ENCODE measurements at places on chromosomes 5 and 9.

DNA sequence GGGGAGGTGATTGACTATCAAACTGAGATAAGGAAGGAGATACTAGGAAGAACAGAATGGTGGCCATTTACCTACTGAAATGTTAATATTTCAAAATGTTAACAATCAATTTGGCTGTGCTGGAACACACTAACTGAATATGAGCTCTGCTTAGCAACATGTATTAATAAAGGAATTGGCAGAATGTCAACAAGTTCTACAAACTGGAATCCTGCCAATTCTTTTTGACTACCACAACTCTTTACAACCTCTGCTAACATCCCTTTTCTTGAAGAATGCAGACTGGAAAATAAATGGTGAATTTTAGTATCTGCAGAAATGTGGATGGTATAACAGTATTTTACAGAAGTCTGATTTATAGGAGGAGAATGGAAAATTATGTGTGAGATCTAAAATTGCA, 446.4 kb downstream of the ISL1 start:
- no peak for DNase-seq

- DNase-seq, result no peak
These were observed 179.7 kb downstream of the HSD17B3 start for GRCh38 chr9:96122282-96122681.

DNA sequence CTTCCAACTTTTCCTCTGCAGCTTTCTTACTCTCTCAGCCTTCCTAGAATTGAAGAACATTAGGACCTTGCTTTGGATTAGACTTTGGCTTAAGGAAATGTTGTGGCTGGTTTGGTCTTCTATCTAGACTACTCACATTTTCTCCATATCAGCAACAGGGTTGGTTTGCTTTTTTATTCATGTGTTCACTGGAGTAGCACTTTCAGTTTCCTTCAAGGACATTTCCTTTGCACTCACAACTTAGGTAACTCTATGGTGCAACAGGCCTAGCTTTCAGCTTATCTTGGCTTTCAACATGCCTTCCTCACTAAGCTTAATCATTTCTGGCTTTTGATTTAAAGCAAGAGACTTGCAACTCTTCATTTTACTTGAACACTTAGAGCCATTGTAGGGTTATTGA, 153.1 kb downstream of the CCDC192 start:
- DNase-seq, result no peak

DNA sequence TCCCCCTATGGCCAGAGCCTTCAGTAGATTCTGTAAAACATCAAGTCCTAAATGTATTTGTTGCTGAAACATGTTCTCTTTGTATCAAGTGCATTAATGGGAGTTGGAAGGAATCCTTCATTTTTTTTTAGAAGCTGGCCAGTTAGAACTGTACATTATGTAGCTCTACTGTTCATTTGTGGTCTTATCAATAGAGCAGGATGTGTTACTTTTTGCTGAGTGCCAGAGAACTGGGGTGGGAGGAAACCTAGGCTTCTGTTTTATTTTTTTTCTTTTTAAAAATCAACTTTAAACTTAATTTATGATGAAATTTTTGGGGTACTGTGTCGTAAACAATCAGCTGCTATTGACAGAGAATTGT, 5.1 kb downstream of the PIP5K1B start:
- no peak for DNase-seq

- DNase-seq, result no peak
These were observed 127.0 kb upstream of the NTRK2 start for GRCh38 chr9:84542554-84542953.

GRCh38 chr5:153983885-153984284, 54.8 kb downstream of the FAM114A2 start:
- DNase-seq, result no peak

DNA sequence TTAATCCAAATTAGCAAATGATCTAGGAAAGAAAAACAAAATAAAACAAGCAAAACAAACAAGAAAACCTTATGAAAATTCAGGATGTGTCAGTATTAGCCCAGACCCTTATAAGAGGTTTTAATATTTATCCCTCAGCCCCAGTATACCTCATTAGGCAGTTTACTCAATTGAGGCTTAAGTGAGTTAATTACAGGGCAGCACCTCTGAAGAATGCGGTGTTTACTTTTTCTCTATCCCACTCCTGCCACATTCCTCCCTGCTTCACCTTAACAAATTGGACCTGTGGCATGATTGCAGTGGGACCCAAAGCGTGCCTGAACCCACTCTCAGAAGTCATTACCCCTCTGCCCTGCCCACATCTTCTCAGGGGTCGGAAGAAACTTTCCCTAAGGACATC, 67.1 kb downstream of the SIL1 start:
- no peak for DNase-seq

GRCh38 chr9:107650321-107650720, 160.8 kb upstream of the KLF4 start:
- no peak for DNase-seq

DNA sequence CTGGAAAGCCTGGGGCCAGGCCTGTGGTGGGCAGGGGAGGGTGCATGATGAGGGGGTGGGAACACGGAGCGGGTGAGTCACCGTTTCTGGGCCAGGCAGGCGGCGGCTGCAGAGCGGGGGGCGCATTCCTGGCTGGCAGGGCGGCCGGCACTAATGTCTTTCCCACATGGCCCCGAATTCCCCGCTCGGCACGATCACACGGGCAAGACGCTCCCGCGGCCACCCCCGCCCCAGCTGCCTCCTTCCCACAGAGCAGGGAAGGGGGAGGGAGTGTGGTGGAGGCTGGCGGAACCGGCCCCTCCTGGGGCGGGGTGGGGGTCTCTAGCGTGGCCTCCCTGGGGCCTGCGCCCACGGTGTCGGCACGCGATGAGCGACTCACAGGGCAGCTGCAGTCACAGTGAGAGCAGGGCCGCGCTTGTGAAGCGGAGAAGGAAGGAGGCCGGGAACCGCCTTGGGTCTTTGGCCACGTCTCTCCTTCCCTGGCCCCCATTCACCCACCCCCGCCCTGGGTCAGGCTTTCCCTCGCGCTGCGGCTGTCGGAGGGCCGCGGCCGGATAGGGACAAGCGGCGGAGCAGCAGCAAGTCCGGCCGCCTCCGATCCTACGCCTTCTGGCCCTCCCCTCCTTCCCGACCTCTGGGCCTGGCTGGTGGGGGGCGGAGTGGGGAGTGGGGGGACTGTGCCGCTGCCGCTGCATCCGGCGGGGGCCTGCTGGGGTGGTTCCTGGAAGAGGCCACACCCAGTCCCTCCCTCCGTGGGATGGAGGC, 48.9 kb downstream of the CXXC5 start:
- DNase-seq, result no peak

- DNase-seq, result no peak
These were observed 1.4 kb upstream of the CTNNAL1 start for GRCh38 chr9:109014608-109015280.

- no peak for DNase-seq
These were observed 494.1 kb downstream of the TLE1 start for GRCh38 chr9:81195206-81195605.

DNA sequence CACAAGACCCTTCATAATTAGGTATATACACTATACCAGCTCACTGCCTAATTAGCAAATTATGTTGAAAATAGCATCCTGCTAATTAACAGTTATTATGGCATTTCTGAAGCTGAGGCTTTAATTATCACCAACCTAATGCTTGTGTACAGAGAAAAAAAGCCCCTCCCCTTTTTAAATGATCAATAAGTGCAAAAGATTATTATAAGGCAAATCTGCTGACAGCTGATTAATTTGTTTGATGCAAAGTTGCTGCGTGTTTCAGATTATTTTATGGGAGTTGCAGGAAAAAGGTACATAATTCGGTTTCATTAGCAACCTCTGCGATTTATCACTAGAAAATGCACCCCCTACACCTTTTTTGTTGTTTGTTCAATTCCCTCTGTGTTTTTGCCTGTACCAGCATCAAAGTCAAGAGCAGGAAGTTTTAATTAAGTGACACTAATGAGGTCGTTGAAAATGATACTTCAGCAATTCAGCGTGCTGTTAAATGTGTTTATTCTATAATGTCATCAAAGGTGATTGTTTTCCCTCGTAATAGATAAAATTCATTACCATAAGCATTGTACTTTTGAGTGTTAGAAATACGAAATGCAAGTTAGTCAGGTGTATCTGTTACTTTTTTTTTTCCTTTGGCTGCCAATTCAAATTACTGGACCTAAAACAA, 170.0 kb downstream of the EBF1 start:
- DNase-seq, result peak; percentile 22

GRCh38 chr9:109513871-109514270, 15.8 kb upstream of the PTPN3 start:
- DNase-seq, result no peak

DNA sequence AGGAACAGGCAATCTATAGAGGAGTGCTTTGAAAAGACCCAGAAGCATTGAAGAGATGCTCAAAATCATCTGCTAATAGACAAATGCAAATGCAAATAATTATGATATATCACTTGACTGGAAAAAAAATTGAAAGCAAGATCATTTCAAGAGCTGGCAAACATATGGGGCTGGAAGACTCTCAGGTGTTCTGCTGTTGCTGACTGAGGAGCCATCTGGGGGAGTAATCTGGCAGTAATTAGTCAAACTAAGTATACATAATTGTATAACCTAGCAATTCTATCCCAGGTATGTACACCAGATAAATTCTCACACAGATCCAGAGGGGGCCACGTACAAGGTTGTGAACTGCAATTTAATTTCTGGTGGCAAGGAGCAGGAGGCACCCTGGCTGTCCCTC, 4.6 kb upstream of the HMHB1 start:
- no peak for DNase-seq

- DNase-seq, result no peak
These were observed 129.7 kb upstream of the RAD23B start for GRCh38 chr9:107153336-107153735.

- DNase-seq, result no peak
These were observed 26.2 kb upstream of the TNIP1 start for GRCh38 chr5:151107084-151107483.

DNA sequence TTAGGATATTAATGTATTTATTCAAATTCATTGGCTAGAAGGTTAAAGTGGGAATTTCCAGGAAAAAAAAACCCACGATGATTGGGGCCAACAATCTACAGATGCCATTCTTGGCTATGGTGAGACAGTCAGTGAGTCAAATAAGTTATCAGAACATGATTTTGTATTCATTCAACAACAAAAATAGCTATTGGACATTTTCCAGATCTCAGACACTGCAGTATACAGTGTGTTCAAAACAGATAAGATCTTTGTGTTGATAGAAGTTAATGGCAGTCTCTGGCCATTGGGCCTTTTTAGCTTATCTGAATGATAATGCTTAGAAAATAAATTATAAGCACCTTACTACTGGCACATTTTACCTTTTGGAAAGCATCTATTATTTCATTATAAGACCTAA, 547.7 kb downstream of the MAT2B start:
- no peak for DNase-seq

- DNase-seq, result no peak
These were observed 78.4 kb upstream of the CKMT2 start for GRCh38 chr5:81154725-81155124.

DNA sequence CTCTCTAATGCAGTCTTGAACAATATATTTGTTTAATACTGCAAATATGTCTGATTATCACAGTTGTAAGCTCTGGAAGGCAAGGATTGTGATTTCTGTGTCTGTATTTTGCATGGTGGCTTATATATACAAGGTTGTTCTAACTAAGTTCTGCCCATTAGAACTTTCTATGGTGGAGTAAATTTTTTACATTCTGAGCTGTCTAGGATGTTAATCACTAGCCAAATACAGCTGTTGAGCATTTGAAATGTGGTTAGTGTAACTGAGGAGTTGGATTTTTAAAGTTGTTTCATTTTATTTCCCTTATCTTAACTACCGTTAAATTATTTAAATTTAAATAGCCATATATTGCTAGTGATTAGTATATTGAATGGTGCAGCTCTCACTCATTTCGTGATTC, 64.3 kb upstream of the DMRTA1 start:
- no peak for DNase-seq

- DNase-seq, result no peak
These were observed 38.8 kb downstream of the PROP1 start for GRCh38 chr5:177957241-177957640.

DNA sequence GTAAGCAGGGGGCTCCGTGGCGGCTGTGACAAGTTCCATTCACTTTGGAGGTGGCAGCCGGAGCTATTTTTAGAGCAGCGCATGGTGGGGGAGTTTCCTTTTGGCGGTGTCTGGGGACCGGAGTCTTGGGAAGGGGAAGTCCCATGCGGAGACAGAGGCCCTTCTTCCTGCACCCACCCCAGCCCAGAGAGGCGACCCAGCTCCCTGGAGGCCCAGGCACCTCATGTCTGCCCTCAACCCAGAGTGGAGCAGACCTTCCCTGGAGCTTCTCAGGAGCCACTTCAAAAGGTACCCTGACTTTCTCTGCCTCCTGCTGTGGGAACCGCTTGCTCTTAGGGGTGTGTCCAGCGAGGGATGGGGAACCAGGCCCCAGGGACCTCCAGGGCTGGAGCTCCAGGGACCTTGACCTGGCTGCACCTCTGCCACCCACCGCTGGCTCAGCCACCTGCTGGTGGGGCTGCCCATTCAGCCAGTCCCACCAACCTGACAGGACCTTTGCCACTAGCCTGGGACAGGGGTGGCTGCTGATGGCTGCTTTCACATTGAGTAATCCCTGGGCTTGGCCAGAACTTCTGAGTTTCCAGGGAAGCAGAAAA, 34.1 kb downstream of the NEK6 start:
- DNase-seq, result no peak

GRCh38 chr5:120769312-120769872, 305.3 kb downstream of the PRR16 start:
- DNase-seq, result no peak

DNA sequence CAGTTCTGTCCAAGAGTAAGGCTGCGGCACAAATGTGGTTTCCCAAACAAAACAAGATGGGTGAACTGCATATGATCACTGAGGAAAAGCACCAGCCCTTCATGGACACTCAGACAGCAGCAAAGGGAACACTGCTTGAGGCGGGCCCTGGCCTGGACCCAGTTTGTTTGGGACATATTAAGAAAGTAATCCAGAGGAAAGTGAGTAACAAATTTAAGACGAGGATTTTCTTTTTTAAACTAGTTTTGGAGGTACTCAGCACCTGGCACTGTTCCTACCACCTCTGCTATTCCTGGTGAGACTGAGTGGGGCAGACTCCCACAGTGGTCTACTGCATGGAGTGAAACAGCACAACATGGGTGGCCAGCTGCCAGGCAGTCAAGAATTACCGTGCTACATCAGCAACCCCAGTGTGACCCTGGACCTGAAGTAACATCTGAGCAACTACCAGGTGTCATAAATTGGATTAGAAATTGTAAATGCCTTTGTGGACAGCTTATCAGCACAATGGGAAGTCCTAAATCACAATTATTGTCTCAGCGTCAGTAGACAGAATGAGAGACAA, 28.5 kb downstream of the P4HA2 start:
- DNase-seq, result no peak

- no peak for DNase-seq
These were observed 252.6 kb downstream of the ADAMTSL1 start for GRCh38 chr9:18726546-18726945.
